H4 (cell line): ENCODE measurements at places on chromosomes 11 and 22. TPM values are rescaled to one million over a fixed set of nuclear protein-coding genes. Genes with fewer than 3 reads are reported as not detected.

DNA sequence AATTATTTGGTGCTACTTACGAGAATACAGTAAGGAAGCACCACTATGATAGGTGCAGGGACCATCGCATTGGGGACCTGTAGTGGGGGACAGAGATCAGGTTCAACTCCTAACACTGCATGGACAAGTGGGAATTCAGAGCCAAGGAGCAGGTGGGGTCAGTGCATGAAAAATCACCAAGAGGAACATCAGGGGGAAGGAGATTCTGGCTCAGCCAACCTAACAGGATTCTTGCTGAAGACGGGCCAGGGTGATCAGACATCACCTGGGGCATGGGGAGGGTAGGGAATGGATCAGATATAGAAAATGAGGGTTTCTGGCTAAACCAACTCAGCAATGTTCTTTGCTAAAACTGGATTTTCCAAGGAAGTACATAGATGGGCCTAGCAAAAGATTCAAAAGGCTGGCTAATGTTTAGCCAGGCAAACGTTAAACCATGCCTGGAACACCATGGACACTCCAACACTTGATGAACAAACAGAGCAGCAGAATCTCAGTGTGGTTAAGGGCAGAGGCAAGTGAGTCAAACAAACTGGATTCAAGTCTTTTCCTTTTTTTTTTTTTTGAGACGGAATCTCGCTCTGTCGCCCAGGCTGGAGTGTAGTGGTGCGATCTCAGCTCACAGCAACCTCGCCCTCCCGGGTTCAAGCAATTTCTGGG lies 70.0 kb downstream of the MICAL3 start:
- DNase-seq, result no peak

- DNase-seq, result peak; percentile 65
These were observed 53.0 kb downstream of the OSBPL5 start for GRCh38 chr11:3111919-3112690.

The APOBEC3H gene
- 1.4 and 2.6 TPM in 2 replicates for total RNA-seq

DNA sequence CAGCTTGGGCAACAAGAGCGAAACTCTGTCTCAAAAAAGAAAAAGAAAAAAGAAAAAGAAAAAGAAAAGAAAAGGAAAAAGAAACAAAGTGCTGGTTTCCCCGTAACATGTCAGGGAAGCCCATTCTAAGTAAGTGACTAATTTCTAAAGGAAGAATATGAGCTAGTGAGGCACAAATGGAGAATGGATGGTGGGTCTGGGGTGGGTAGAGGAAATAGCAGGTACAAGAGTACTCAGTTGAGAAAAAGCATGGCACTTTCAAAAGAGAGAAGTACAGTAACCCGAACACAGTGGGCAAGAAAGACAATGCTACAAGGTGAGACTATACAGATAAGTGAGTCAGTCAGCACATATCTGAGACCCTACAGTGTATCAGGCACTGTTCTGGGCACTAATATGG lies 4.5 kb downstream of the MAJIN start:
- no peak for DNase-seq

- no peak for DNase-seq
These were observed 2.9 kb upstream of the SGSM1 start for GRCh38 chr22:24803064-24803542.
